ENCODE measurements at places on chromosomes 3 and 15. TPM values are rescaled to one million over a fixed set of nuclear protein-coding genes. Genes with fewer than 3 reads are reported as not detected.

STOML1 gene
- total RNA-seq: 42.1 TPM

FHIT gene
- 16.9 TPM for total RNA-seq

DNA sequence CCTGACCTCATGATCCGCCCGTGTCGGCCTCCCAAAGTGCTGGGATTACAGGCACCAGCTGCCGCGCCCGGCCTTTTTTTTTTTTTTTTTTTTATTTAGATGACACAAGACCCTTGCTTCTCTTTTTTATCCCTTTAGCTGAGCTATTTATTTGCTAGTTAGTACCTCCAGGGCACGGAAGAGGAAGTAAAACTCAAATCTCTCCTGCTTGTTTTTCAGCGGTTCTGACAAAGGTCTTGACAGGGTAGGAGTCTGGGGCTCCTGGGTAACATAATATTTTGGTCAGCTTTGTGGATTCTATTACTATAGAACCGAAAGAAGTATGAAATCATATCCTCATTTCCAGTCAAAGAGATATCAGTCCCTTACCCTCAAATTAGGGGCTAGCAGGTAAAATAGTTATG, 44.0 kb upstream of the ETV5 start:
- no peak for DNase-seq

DNA sequence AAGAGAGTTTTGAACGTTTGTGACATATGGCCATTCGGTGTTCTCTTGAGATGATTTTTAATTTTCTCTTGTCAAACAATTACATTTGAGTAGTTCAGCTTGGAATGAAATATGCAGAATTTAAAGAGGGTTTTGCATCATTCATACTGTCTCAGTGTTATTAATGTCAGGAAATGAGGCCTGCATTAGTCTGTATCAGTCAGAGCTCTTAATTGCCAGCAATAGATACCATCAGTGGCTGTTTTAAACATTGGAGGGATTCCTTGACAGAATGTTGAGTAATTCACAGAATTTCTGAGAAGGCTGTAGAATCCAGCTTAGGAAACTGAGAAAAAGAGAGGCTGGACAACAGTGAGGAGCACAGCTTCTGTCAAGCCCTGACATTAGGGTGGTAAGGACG, 722.0 kb downstream of the NR2F2 start:
- no peak for DNase-seq

- no peak for DNase-seq
Observed at GRCh38 chr3:30314757-30315325, 291.6 kb upstream of the TGFBR2 start.

- no peak for DNase-seq
Observed at GRCh38 chr15:66649235-66649984, 52.6 kb upstream of the SMAD6 start.
